ENCODE measurements at places on chromosomes 7 and 10.

DNA sequence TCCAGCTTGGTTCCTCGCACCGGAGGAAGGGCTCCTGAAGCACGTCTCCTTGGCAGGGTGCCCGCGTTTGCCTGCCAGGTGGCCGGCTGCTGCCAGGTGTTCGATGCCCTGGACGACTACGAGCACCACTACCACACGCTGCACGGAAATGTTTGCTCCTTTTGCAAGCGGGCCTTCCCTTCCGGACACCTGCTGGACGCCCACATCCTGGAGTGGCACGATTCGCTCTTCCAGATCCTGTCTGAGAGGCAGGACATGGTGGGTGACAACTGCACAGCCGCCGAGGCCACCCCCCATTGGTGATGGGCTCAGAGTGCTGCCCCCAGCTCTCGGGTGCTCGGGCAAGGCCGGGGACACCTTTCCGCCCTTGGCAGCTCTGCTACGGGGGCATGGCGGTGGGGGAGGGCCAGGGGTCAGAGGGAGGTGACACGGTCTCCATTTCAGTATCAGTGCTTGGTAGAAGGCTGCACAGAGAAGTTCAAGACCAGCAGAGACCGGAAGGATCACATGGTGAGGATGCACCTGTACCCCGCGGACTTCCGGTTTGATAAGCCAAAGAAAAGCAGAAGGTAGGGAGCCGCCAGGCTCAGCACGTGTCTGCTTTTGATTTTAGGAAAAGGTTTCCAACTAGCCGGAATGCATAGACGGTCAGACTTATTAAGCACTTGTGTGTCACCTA is 1.1 kb downstream of the ZNF511 start:
- DNase-seq = no peak

GRCh38 chr7:157738066-157738460 is 401.3 kb downstream of the DNAJB6 start:
- DNase-seq = no peak

DNA sequence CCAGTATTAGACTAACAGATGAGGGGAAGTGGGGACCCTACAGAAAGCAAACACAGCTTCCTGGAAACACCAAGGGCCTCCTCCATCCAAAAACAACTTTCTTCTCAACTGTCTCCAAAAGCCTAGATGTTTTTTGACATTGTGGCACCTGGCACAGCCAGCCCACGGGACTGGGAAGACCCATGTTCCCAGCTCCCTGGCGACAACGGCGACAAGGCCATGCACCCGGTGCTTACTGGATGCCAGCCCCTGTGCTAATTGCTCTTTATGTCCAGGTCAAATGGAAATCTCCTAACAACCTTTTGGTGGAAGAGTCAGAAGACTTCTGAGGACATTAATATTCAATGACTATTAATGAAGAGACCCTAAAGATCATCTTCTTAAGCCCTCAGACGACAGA is 7.1 kb downstream of the FGFR2 start:
- DNase-seq = no peak

GRCh38 chr10:29120216-29120615 is 168.7 kb upstream of the LYZL1 start:
- DNase-seq = no peak

- DNase-seq = no peak
These were observed 869 bp downstream of the PSAP start for GRCh38 chr10:71850021-71850742.

DNA sequence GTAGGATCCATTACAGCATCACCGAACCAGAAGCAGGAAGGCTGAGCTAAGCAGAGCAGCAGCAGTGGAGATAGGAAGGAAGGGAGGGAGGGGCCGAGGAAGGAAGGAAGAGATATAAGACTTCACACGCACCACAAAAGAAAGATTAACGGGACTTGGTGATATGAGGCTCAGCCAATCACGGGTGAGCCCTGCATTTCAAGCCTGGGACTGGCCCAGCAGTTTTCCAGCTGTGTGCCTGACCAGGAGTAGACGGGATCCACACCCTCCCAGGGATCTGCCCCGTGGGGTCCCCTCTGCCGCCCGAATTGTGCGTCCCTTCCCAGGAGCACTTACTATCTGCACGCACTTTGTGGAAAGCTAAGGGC is 16.2 kb downstream of the ATG9B start:
- DNase-seq = no peak

DNA sequence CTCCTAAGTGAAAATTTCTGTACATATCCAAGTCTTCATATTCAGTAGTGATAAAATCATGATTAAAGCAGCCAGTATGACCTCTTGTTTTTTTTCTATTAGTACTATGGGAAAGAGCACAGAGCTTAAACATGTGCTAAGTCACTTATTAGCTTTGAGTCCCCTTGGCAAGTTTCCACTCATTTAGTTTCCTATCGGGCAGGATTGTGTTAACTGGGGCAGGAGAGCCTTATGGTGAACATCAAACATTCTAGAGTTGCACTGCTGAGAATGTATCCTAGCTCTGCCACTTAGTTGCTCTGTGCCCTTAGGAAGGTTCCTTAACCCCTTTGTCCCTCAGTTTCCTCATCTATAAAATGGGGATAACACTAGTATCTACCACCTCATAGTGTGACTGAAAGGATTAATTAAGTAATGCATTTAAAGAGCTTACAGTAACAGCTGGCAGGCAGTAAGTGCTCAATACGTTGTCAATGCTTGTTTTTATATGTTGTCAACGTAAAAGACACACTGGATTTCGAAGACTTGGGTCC is 117.6 kb downstream of the DOCK4 start:
- DNase-seq = no peak

GRCh38 chr7:27405780-27406179 is 163.2 kb downstream of the EVX1 start:
- DNase-seq = no peak

- no peak for DNase-seq
These were observed 287.3 kb upstream of the LRRN3 start for GRCh38 chr7:110803602-110804143.

All from T-helper 2 cell treated with Interferon-gamma antibody and Interleukin-4, amounts not matched to agents 5 μg/mL and 100 μg/mL, for 36 hours (primary cell).